Mesothelial cell of epicardium (in vitro differentiated cells): ENCODE measurements at places on chromosomes 3 and 15. TPM values are rescaled to one million over a fixed set of nuclear protein-coding genes. Genes with fewer than 3 reads are reported as not detected.

DNA sequence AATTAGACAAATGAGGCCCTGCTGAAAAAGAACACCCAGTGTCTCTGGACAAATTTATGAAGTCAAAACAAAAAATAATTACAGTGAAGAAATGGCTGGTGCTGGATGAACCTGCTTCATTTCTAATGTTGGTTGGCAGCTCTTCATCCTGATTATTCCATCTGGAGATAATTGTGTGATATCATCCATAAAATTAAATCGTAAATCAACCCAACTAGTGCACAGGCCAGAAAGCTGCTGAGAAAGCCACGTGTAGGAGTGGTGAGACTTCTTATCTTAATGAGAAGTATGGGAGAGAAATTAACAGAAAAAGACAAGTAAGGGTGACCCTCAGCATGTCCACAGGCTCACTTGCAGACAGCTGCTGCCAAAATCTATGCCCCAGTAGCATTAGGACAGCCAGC is 465.2 kb upstream of the TGFBR2 start:
- H3K27ac ChIP-seq: no peak overlapping the region
- no peak overlapping the region for H3K4me3 ChIP-seq
- H3K36me3 ChIP-seq: peaks cover 2% of the 10 kb centered on the region
- H3K4me1 ChIP-seq: peaks cover 18% of the 10 kb centered on the region
- H3K27me3 ChIP-seq: no peaks in the 10 kb centered on the region

GRCh38 chr3:96354742-96355141 is 459.7 kb upstream of the EPHA6 start:
- H3K4me3 ChIP-seq: no peak overlapping the region
- no peaks in the 10 kb centered on the region for H3K4me1 ChIP-seq
- DNase-seq: no peak
- no peaks in the 10 kb centered on the region for H3K36me3 ChIP-seq
- H3K27ac ChIP-seq: no peak overlapping the region

DNA sequence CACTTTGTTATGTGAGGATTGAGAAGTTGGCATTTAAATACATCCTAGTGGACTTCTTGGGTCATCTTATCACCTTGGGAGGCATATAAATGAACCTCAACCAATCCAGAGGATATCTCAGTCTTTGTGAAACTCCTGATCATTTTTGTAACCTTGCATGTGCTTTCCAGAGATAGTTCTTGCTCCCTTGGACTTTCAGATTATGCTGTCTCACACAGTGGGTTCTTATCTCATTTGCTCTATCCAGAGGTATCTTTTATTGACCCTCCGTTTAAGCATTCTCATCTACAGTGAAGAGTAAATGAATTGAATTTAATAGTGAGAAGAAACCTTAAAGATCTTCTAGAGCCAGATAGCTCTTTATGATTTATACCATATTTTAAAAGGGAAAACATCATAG is 10.4 kb downstream of the ARMC8 start:
- peaks cover 4% of the 10 kb centered on the region for H3K4me1 ChIP-seq
- no peak overlapping the region for H3K27ac ChIP-seq

- no peak overlapping the region for H3K4me3 ChIP-seq
- H3K36me3 ChIP-seq: no peaks in the 10 kb centered on the region
- no peak overlapping the region for H3K27ac ChIP-seq
- DNase-seq: no peak
- no peaks in the 10 kb centered on the region for H3K27me3 ChIP-seq
These were observed 44.4 kb downstream of the CDAN1 start for GRCh38 chr15:42692536-42692935.

- peaks cover 3% of the 10 kb centered on the region for H3K4me1 ChIP-seq
- DNase-seq: no peak
- no peaks in the 10 kb centered on the region for H3K27me3 ChIP-seq
- peak overlapping the region; percentile 88 for H3K4me3 ChIP-seq
- H3K27ac ChIP-seq: peak overlapping the region; percentile 71
These were observed 984 bp downstream of the PLSCR4 start for GRCh38 chr3:146249921-146250320.

GRCh38 chr15:49852756-49853155 is 231.9 kb downstream of the DTWD1 start:
- H3K4me3 ChIP-seq: no peak overlapping the region
- H3K4me1 ChIP-seq: peaks cover 16% of the 10 kb centered on the region
- DNase-seq: no peak
- peaks cover 5% of the 10 kb centered on the region for H3K36me3 ChIP-seq

GRCh38 chr3:93924491-93924890 is 49.2 kb downstream of the PROS1 start:
- no peaks in the 10 kb centered on the region for H3K4me1 ChIP-seq
- no peak for DNase-seq
- no peak overlapping the region for H3K4me3 ChIP-seq
- no peak overlapping the region for H3K27ac ChIP-seq
- H3K36me3 ChIP-seq: peaks cover 13% of the 10 kb centered on the region
- no peaks in the 10 kb centered on the region for H3K27me3 ChIP-seq

DNA sequence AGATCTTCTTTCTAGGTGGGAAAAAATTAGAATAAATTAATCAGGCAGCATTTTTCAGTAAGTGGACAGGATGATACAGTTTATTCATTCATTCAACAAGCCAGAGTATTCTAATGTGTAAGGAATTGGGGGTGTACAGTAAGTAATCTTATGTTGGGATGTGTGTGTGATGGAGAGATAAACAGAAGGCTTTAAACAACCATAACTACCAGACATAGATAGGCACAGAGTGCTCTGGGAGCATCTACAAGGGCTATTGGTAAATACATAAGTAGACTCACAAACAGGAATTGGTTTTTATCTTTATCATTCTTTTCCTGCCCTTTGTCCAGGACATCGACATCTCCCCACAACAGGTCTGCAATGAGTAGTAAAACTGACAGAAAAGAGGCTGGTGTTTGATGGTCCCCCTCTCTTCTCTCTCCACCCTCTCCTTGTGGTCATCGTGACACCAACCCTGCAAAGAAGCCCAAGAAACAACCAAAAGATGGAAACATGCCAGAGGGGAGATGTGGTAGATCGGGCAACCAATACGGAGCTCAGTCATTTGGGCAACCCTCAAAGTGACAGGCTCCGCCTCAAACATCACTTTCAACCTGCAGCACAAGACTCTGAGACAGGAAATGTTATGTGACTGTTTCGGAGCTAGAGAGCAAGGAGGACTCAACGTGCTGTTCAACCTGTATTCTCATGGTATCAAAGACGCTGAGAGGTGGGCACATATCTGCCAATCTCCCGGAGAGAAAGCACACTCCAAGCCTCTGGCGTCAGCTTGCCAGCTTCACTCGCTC is 28.7 kb upstream of the B3GNT5 start:
- H3K27me3 ChIP-seq: no peaks in the 10 kb centered on the region
- H3K27ac ChIP-seq: no peak overlapping the region
- H3K4me1 ChIP-seq: no peaks in the 10 kb centered on the region

- no peaks in the 10 kb centered on the region for H3K27me3 ChIP-seq
- no peak for DNase-seq
- H3K4me3 ChIP-seq: no peak overlapping the region
- no peaks in the 10 kb centered on the region for H3K36me3 ChIP-seq
These were observed 213.1 kb upstream of the ADAMTS9 start for GRCh38 chr3:64900617-64901521.

DNA sequence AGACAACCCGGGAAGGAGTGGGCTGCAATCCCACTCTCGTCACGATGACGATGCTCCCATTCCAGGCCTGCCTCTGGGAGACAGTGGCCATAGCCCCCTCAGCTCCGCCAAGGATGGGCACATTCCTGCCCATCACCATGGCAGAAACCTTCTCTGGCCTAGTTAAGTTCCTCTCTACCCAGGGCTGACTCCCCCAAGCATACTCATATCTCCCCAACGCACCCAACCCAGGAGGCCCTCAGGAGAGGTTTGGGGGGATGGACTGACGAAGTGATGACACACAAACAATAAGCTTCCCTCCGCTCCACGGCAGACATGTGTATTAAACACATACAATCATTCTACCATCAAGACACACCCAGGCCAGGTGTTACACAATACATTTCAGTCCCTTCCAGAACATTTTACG is 60.1 kb downstream of the VGLL4 start:
- H3K36me3 ChIP-seq: peaks cover 8% of the 10 kb centered on the region
- H3K27me3 ChIP-seq: no peaks in the 10 kb centered on the region

DNA sequence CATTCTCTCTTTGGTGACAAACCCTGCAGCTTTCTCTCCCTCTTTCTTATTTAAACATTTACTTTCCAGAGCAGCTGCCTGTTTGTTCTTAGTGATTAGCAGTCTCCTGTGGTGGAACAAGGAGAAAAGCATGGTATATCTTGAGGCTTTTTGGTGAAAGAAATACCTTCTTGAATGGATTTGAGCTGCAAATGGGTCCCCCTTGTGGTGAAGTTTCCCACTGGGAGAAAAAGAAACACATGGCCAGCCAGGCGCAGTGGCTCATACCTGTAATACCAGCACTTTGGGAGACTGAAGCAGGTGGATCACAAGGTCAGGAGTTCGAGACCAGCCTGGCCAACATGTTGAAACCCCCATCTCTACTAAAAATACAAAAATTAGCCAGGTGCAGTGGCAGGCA is 48.3 kb upstream of the ACP3 start:
- no peak overlapping the region for H3K4me3 ChIP-seq
- DNase-seq: no peak
- no peaks in the 10 kb centered on the region for H3K27me3 ChIP-seq
- H3K36me3 ChIP-seq: no peaks in the 10 kb centered on the region
- H3K27ac ChIP-seq: no peak overlapping the region

- H3K27me3 ChIP-seq: peaks cover 22% of the 10 kb centered on the region
- H3K36me3 ChIP-seq: no peaks in the 10 kb centered on the region
- peaks cover 4% of the 10 kb centered on the region for H3K4me1 ChIP-seq
These were observed 6.1 kb downstream of the VIPR1 start for GRCh38 chr3:42508562-42508961.

GRCh38 chr15:93895976-93896770 is 335.2 kb upstream of the MCTP2 start:
- H3K36me3 ChIP-seq: no peaks in the 10 kb centered on the region
- H3K27me3 ChIP-seq: peaks cover 3% of the 10 kb centered on the region
- no peaks in the 10 kb centered on the region for H3K4me1 ChIP-seq
- DNase-seq: no peak
- no peak overlapping the region for H3K27ac ChIP-seq
- no peak overlapping the region for H3K4me3 ChIP-seq

GRCh38 chr15:69843276-69843899 is 254.3 kb downstream of the TLE3 start:
- H3K4me3 ChIP-seq: no peak overlapping the region
- H3K27me3 ChIP-seq: peaks cover 8% of the 10 kb centered on the region
- no peak overlapping the region for H3K27ac ChIP-seq
- no peaks in the 10 kb centered on the region for H3K36me3 ChIP-seq
- no peak for DNase-seq
- peaks cover 10% of the 10 kb centered on the region for H3K4me1 ChIP-seq

- H3K4me3 ChIP-seq: no peak overlapping the region
- no peak for DNase-seq
- peaks cover 3% of the 10 kb centered on the region for H3K27me3 ChIP-seq
- no peak overlapping the region for H3K27ac ChIP-seq
These were observed 70.5 kb upstream of the GOLGA8B start for GRCh38 chr15:34653992-34654391.

The BCL2A1 gene
- 0.23 to 0.71 TPM (median 0.49 TPM) in 3 replicates for total RNA-seq

The APH1B gene
- 19.7 to 22.0 TPM (median 21.9 TPM) in 3 replicates for total RNA-seq

The SLC28A2 gene
- not detected in 3 replicates for total RNA-seq

The FAH gene
- total RNA-seq: 34.2 to 40.4 TPM (median 39.7 TPM) in 3 replicates

The CYP1A2 gene
- 0.09 TPM in 1 of 3 replicates, not detected in the others for total RNA-seq

The CX3CR1 gene
- total RNA-seq: 0.20 to 0.51 TPM (median 0.22 TPM) in 3 replicates

The CEMIP gene
- 0.70 to 1.2 TPM (median 0.83 TPM) in 3 replicates for total RNA-seq

The PLXNA1 gene
- 50.1 to 55.2 TPM (median 54.2 TPM) in 3 replicates for total RNA-seq

The SCN11A gene
- 1.6 to 1.9 TPM (median 1.6 TPM) in 3 replicates for total RNA-seq

The DPPA4 gene
- total RNA-seq: 86.2 to 89.3 TPM (median 87.7 TPM) in 3 replicates

The RHCG gene
- total RNA-seq: 0.16 to 0.58 TPM in 2 of 3 replicates, not detected in the other
